Hair follicle dermal papilla cell (primary cell): ENCODE measurements at places on chromosomes 4 and X. TPM values are rescaled to one million over a fixed set of nuclear protein-coding genes. Genes with fewer than 3 reads are reported as not detected.

The ABCG2 gene
- total RNA-seq = 0.49 and 0.81 TPM in 2 replicates

The APBB2 gene
- total RNA-seq = 73.8 and 85.2 TPM in 2 replicates

The SOWAHD gene
- 0.49 and 0.97 TPM in 2 replicates for total RNA-seq

The TRPC5OS gene
- not detected in 2 replicates for total RNA-seq

The ITM2A gene
- total RNA-seq = 0.32 TPM in 1 of 2 replicates, not detected in the other

The KIT gene
- total RNA-seq = 3.3 and 6.8 TPM in 2 replicates

The MAGEE1 gene
- total RNA-seq = 2.9 TPM in 2 replicates

The CXXC4 gene
- under 0.01 and 0.16 TPM in 2 replicates for total RNA-seq

The GPM6B gene
- total RNA-seq = 9.8 and 20.3 TPM in 2 replicates

The MEPE gene
- total RNA-seq = not detected in 2 replicates

The LRCH2 gene
- 7.5 and 8.4 TPM in 2 replicates for total RNA-seq

The NCAPG gene
- 3.6 and 5.4 TPM in 2 replicates for total RNA-seq

The PRDM8 gene
- 27.8 and 32.8 TPM in 2 replicates for total RNA-seq

The EDNRA gene
- 17.2 and 36.5 TPM in 2 replicates for total RNA-seq

The ALPK1 gene
- 23.0 and 31.6 TPM in 2 replicates for total RNA-seq

The TMEM156 gene
- not detected in 2 replicates for total RNA-seq

The TASL gene
- not detected in 2 replicates for total RNA-seq

The CXorf65 gene
- not detected in 2 replicates for total RNA-seq

The COQ2 gene
- 7.3 and 8.4 TPM in 2 replicates for total RNA-seq

The GPRIN3 gene
- total RNA-seq = 0.12 and 0.49 TPM in 2 replicates

The F9 gene
- not detected in 2 replicates for total RNA-seq

The HSFX4 gene
- total RNA-seq = not detected in 2 replicates

The TFDP3 gene
- total RNA-seq = not detected in 2 replicates

The BEX2 gene
- 0.73 and 0.97 TPM in 2 replicates for total RNA-seq

The MAGEB2 gene
- not detected in 2 replicates for total RNA-seq

The SYN1 gene
- total RNA-seq = 0.12 TPM in 1 of 2 replicates, not detected in the other

The AFM gene
- total RNA-seq = not detected in 2 replicates

The TTC29 gene
- under 0.01 and 0.12 TPM in 2 replicates for total RNA-seq

The FRG1 gene
- total RNA-seq = 15.3 and 22.6 TPM in 2 replicates

The UGT8 gene
- total RNA-seq = 0.49 TPM in 2 replicates

The PAGE5 gene
- not detected in 2 replicates for total RNA-seq

The GPC3 gene
- not detected in 2 replicates for total RNA-seq

The RGN gene
- total RNA-seq = 4.0 and 5.0 TPM in 2 replicates

The PDGFRA gene
- total RNA-seq = 519 and 737 TPM in 2 replicates

The HELT gene
- total RNA-seq = not detected in 2 replicates

The CYTL1 gene
- total RNA-seq = 12.8 TPM in 1 of 2 replicates, not detected in the other

The MAGEA8 gene
- total RNA-seq = not detected in 2 replicates
